ENCODE measurements at places on chromosomes 16 and 17.
A peak's percentile ranks its signal among the peaks of the same experiment; 100 is the strongest.

GRCh38 chr16:60686824-60687223 lies 1349.4 kb downstream of the CDH8 start:
- DNase-seq, result no peak

DNA sequence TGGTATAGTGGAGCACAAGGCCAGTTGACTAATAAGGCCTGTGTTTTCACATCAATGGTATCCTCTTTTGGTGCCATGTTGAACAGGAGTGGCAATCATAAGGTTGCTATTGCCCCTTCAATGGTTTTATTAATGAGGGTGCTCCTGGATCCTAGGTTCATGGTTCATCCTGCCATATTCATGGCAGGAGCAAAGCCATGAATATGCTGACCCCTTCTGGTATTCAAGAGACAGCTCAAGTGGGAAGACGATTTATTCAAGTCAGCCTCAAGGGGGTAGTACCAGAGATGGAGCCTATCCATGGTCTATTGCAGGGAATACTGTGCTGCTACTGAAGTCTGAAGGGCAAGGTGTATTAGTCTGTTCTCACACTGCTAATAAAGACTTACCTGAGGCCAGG lies 2.6 kb downstream of the ABCA9 start:
- no peak for DNase-seq

GRCh38 chr16:27080895-27081294 lies 14.2 kb downstream of the C16orf82 start:
- peak; percentile 17 for DNase-seq

GRCh38 chr16:11258553-11259492 lies 2.8 kb upstream of the SOCS1 start:
- no peak for DNase-seq

DNA sequence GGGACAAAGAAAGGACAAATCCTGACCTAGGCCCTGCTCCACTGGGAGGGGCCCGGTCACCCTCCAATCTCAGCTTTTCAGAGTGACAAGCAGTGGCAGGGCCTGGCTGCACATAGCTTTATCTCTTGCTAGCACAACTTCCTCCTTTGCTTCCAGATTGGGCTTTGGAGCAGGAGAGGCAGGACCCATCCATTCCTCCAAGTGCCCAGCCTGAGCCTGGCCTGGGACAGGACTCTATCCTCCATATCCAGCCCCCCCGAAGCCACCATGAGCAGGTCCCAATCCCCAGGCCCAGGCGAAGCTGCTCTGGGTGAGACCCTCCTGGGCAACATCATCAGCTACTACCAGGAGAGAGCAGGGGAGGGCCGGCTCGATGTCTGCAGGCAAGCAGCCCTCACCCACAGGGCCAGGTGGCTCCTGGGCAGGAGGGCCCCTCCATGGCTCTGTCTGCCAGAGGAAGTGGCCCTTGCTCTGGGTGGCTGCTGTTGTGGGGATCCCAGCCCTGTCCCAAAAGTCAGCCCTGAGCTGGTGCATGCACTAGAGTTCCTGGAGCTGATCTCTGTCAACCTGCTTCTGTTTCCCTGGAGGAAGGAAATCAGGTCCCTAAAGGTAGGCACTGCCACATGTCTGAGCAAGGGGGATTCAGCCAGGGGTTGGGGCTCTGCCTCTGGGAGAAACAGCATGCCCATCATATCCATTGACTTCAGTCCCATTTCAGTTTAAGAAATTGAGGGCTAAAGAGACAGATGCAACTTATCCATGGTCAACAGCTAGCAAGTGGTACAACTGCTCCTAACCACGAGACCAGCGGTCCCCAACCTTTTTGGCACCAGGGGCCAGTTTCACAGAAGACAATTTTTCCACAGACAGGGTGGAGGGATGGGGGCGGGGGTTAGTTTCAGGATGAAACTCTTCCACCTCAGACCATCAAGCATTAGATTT lies 58.9 kb downstream of the TK2 start:
- no peak for DNase-seq

DNA sequence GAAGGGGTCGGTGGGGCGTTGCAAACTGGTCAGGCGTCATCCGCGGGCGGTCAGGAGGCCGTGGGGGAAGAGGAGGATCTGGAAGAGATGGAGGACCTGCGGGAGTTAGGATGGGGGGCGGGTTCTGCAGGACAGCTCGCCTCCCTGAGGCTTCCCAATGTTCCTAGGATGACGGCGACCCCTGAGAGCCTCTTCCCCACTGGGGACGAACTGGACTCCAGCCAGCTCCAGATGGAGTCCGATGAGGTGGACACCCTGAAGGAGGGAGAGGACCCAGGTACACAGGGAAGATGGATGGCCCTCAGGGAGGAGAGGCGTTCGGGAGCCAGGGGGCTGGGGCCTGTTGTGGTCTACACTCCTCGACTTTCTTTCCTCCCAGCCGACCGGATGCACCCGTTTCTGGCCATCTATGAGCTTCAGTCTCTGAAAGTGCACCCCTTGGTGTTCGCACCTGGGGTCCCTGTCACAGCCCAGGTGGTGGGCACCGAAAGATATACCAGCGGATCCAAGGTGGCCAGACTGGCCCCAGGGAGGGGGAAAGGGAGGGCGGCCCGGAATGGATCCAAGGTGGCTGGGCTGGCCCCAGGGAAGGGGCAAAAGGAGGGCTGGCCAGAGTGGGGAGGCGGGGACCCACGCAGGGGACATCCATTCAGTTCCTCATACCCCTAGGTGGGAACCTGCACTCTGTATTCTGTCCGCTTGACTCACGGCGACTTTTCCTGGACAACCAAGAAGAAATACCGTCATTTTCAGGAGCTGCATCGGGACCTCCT lies 839 bp downstream of the PLD2 start:
- peak; percentile 38 for DNase-seq

DNA sequence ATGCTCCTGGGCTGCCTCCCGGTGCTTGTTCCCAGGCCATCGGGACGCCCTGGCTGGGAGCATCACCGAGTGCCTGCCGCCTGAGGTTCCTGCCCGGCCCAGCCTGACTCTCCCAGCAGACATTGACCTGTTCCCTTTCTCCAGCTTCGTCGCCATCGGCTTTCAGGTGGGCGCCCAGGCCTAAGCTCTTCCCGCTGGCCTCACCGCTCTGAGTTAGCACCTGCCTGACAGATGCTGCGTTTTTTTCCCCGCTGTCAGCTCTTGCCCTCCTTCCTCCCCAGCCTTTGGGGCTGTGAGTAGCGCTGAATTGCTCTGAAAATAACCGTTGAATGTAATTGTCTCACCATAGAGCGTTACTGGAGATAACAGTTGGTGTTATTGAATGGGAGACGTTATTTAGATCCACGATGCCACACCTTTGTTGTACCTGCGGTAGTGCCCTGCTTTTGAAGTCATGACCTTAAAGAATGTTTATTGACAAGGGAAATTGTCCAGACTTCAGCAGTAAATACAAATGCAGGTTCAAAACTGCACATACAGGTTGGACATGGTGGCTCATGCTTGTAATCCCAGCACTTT lies 21.3 kb upstream of the SMIM5 start:
- DNase-seq, result no peak

DNA sequence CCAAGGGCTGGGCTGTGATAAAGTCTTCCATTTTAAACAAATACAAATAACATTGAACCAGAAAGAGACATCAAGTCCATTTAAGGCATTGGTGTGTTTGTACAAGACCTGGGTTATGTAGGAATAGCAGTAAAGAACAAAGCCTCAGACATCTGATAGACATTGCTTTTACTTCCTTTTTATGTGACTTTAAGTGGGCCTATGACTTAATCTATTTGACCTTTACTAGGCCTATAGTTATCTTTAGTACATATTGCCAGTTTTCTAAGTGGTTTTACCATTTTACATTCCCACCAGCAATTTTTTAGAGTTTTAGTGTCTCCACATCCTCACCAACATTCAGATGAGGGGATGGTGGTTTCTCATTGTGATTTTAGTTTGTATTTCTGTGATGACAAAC lies 298.8 kb downstream of the ZFHX3 start:
- DNase-seq, result no peak

DNA sequence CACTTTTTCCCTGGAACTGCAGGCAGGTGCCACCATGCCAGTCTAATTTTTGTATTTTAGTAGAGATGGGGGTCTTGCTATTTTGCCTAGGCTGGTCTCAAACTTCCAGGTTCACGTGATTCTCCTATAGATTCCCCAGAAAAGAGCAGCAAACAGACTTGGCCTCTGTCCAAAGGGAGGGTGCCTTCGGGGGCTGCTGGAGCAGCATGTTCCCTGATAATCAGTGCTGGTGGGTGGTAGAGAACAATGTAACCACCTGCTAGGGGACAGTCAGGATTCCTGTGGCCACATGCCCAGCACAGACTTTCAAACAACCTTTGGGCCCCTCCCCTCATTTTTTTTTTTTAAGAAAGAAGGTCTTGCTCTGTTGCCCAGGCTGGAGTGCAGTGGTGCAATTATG lies 14.2 kb upstream of the CCNF start:
- DNase-seq, result no peak

DNA sequence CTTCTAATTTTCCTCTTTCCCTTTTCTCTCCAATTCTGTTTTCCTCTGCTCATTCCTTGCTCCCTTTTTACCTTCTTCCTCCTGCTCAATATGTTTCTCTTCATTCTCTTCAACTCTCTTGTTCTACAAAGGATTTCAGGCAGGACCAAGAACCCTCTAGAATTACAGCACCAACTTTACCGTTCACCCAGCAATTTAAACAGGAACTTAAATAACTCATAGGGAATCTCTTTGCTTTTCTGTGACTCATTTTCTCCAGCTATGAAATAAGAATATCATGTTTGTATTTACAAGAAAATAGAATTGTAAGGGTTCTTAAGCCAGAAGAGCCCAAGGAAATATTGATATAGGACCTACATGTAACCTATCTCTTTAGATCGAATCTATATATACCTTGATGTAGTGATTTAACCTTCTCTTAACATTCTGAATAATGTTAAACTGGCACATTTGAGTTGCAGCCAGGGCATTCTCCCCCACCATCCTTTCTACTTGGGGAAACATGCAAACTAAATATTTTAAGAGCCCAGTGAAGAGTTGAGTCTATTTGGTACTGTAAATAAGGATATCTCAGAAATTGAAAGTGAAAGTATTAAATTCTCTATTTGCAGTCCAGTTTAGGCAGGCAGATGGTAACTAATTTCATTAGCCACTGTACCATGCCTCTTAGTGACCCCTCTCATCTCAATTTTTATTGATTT lies 137.0 kb downstream of the ANKFN1 start:
- no peak for DNase-seq

- no peak for DNase-seq
Measured at GRCh38 chr16:67965668-67966548, 2.5 kb downstream of the SLC12A4 start.

DNA sequence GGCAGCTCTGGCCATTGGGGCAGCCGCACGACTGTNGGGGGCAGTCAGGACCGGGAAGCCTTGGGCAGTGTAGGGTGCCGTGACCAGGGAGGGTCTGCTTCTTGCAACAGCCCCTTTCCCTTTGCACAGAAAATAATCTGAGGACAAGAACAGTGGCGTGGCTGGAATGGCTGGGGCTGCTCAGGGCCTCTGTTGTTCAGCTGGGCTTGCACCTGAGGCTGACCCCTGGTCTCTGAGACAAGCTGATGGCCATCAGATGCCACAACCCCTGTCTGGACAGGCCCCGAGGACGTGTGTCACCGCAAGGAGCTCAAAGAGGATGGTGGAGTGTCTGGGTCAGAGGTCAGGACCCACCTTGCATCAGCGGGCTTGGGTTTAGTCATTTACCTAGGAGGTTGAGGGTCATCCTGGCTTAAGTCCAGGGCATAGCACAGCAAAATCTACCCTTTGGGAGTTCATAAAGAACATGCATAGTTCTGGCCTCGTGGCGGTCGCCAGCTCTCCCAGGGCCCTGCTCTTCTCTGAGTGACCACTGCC lies 46.9 kb downstream of the METRNL start:
- no peak for DNase-seq

DNA sequence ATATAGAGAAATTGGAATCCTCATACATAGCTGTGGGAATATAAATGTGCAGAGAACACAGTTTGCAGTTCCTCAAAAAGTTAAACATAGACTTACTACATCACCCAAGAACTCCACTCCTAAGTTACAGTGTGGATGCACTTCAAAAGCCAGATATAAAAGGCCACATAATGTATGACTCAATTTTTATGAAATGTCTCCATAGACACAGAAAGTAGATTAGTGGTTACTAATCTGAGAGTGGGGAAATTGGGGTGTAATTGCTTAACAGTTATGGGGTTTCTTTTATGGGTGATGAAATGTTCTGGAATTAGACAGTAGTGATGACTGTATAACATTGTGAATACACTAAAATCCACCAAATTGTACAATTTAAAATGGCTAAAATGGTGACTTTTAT lies 60.9 kb downstream of the CACNG1 start:
- DNase-seq, result no peak
